ENCODE measurements at places on chromosomes 5 and 9. TPM values are rescaled to one million over a fixed set of nuclear protein-coding genes. Genes with fewer than 3 reads are reported as not detected.

DNA sequence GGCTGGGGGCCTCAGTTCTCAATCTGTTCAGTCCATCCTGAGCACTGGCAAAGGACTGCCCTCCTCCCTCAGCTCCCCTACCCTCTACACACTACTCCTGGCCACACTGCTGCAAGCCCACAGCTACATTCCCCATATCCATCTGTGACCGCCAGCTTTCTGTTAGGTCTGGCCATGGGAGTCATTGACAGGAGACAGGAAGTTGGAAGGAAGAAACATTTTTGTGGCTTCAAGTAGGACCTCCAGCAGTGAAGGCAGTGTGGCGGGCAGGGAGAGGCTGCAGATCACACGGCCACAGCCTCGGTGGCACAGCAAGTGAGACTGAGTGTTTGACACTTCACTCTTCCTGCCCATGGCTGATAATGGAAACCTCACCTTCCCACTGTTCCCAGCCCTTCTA is 55.9 kb downstream of the SECISBP2 start:
- no peak for DNase-seq

GRCh38 chr5:3349704-3350565 is 245.7 kb upstream of the IRX1 start:
- no peak for DNase-seq

DNA sequence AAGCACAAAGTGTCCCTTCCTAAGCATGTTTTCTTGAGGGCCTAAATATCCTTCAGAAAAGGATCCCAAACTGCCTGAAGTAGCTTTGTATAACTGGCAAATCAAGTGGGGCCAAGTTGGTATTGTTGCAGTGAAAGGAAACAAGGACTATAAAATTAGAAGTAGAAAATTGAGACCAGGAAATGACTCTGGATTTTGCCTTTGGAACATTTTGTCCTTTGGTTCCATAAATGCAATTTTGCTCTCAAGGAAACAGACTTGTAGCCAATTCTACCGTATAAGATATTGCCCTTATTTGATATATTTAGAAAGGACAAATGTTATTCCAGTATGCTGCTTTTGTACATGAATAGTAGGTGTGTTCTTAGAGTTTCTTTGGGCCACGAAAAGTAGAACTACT is 34.4 kb downstream of the RABGAP1 start:
- no peak for DNase-seq

SLC26A2 gene
- 43.9 TPM for total RNA-seq

- no peak for DNase-seq
Observed at GRCh38 chr9:72443855-72444254, 77.6 kb upstream of the TMC1 start.

- DNase-seq: no peak
Observed at GRCh38 chr5:100232736-100233135, 302.4 kb upstream of the FAM174A start.

TMEM215 gene
- not detected for total RNA-seq

DNA sequence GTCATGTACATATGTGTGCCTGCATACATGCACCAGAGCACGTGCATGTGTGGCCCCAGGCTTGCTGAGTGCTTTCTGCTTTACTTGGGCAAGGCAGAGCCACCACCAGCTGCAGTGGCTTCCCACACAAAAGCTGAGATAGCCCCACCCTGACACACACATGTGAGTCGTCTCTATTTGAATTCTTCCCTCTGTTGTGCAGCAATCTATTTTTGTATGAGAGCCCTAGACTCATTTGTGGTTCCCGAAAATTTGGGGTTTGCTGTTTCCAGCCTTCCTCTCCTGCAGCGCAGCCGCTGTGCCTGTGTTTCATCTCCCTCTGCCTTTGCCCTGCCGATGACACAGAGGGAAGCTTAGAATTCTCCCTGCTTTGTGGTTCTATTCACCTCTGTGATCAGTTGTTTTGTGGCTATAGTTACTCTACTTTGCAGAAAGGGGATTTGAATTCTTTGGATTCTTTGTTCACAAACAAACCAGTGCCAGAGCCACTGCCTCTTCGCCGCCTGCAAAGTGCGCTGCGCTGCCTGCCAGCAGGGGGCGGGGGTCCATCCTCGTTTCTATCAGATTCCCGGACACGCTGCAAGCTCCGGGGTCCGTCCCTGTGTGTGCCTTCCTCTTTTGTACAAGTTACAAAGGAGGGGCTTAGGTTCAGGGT is 95.8 kb upstream of the DAP start:
- DNase-seq: no peak
